ENCODE measurements at places on chromosomes 3 and 15.
A peak's percentile ranks its signal among the peaks of the same experiment; 100 is the strongest.

DNA sequence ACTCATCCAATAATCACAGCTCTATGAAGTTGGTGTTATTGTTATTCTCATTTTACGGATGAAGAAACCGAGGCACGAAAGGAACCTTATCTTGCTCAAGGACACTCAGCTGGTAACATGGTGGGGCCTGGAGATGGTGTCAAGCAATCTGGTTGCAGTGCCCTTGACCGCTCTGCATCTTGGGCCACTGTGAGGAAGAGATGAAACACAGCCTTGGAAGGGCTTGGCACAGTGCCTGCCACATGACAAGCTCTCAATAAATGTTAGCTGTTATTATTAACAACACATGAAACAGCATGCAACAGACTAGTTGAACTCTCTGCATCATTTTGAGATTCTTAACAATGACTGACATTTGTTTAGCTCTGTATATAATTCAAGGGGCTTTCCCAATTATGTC, 10.1 kb upstream of the ITGA11 start:
- peak; percentile 62 for DNase-seq

- no peak for DNase-seq
Observed at GRCh38 chr15:63054281-63054683, 11.7 kb downstream of the TPM1 start.

GRCh38 chr3:46135475-46135874, 72.6 kb downstream of the CCR1 start:
- DNase-seq, result no peak

DNA sequence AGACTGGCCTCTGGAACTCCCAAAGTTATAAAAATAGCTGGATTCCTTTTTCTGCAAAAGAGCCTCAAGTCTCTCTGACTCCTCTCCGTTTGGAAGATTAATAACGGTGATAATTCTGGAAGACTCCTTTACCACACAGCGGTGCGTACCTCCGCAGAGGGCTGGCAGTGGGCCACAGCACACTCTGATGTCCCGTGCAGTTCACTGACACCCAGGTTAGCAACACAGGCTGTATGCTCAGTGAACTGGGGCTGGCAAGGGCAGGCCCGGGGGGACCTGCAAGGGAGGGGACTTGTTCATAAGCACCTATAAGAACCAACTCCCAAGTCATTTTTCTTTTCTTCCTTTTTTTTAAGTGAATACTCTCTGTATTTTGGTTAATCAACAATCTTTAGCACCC, 120.3 kb upstream of the TJP1 start:
- DNase-seq, result no peak

DNA sequence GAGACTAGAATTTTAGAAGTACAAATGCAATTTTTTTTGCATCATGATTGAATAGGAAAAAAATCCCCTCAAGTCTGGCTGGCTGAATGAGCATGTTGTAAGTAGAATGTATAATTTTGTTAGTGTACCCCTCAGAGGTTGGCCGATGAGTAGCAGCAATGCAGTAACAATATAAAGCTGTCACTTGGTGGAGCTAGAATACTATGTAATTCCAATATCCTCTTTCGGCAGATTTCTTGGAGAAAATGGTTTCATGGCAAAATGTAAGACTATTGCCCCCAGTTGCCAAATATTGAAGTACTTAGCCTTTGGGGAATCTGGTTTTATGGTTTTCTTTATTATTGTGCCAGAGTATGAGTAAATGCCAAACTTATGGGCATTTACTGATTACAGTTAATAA, 39.8 kb upstream of the SGO1 start:
- peak; percentile 88 for DNase-seq

GRCh38 chr3:19598870-19599269, 335.1 kb downstream of the EFHB start:
- DNase-seq, result no peak

DNA sequence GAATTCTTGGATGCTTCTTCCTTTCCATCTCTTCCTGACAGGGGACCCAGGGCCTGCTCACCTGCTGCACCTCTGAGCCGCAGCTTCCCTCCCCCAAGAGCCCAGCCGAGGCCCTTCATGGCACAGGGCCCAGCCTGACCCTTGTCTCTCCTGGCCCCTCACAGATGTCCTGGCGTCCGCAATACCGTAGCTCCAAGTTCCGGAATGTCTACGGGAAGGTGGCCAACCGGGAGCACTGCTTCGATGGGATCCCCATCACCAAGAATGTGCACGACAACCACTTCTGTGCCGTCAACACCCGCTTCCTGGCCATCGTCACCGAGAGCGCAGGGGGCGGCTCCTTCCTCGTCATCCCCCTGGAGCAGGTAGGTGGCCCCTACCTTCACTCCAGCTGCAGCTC, 66.2 kb downstream of the CORO2B start:
- DNase-seq, result no peak

GRCh38 chr15:83794209-83794608, 140.3 kb downstream of the ADAMTSL3 start:
- DNase-seq, result no peak

DNA sequence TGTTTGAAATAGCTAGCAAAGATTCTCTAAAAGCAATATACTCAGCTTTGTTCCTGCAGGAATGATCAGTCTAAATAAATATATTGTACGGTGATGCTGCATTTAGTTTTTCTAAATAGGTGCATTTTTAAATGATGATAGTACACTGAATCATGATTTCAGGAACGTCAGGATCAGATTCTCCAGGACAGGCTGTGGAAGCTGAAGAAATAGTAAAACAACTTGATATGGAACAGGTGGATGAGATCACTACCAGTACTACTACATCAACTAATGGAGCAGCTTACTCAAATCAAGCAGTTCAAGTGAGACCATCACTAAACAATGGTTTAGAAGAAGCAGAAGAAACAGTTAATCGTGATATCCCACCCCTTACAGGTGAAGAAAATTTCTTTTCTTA, 46.3 kb upstream of the EIF3J start:
- no peak for DNase-seq

DNA sequence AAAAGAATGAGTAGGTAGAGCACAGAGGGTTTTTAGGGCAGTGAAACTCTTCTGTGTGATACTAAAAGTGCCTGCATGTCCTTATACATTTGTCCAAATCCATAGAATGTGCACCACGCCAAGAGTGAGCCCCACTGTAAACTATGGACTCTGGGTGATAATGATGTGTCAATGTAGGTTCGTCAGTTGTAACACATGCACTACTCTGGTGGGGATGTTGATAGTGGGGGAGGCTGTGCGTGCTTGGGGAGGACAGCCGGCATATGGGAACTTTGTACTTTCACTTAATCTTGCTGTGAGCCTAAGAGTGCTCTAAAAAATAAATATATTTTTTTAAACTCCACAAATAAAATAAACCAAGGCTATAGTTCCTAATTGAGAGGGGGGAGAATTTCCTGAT, 319.2 kb downstream of the SHQ1 start:
- DNase-seq, result peak; percentile 98

- DNase-seq, result no peak
Observed at GRCh38 chr3:126308394-126309125, 48.6 kb downstream of the KLF15 start.

DNA sequence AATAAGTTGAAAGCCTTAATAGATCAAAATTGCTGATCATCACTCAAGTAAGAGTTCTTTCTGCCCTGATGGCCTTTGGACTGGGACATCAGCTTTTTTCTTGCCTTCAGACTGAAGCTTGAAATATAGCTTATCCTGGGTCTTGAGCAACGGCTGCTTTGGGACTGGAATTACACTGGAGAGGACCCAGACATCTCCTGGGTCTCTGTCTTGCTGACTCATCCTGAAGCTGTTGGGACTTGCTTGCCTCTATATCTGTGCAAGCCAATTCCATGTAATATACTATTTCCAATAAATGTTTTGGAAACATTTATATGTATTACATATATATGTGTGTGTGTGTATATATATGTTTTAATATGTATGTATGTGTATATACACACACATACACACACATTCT, 260.2 kb downstream of the PDZRN3 start:
- DNase-seq, result no peak

DNA sequence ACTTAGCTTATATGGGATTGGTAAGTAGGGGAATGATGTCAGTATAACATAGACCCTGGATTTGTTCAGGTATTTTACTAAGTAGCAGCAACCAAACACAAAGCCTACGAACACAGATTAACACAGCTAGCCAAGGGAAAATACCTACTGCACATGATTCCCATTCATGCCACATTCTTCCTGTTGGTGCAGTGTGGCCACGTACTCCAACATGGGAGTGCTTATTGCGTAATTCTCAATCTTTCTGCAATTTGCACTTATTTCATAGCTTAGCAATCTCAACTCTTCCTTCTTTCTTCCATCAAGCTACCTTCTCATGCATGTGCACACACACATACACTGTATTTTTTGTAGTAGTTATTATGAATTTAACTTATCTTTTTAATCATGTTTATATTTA, 186.8 kb downstream of the IL5RA start:
- no peak for DNase-seq
